ENCODE measurements at places on chromosomes 4 and X. TPM values are rescaled to one million over a fixed set of nuclear protein-coding genes. Genes with fewer than 3 reads are reported as not detected.
A peak's percentile ranks its signal among the peaks of the same experiment; 100 is the strongest.

DNA sequence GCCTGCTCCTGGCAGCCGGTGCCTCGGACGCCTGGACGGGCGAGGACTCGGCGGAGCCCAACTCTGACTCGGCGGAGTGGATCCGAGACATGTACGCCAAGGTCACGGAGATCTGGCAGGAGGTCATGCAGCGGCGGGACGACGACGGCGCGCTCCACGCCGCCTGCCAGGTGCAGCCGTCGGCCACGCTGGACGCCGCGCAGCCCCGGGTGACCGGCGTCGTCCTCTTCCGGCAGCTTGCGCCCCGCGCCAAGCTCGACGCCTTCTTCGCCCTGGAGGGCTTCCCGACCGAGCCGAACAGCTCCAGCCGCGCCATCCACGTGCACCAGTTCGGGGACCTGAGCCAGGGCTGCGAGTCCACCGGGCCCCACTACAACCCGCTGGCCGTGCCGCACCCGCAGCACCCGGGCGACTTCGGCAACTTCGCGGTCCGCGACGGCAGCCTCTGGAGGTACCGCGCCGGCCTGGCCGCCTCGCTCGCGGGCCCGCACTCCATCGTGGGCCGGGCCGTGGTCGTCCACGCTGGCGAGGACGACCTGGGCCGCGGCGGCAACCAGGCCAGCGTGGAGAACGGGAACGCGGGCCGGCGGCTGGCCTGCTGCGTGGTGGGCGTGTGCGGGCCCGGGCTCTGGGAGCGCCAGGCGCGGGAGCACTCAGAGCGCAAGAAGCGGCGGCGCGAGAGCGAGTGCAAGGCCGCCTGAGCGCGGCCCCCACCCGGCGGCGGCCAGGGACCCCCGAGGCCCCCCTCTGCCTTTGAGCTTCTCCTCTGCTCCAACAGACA lies 4.4 kb downstream of the SOD3 start:
- H3K4me1 ChIP-seq: peaks cover 26% of the 10 kb centered on the region
- H3K27ac ChIP-seq: no peak overlapping the region
- H3K4me3 ChIP-seq: no peak overlapping the region
- no peaks in the 10 kb centered on the region for H3K36me3 ChIP-seq

DNA sequence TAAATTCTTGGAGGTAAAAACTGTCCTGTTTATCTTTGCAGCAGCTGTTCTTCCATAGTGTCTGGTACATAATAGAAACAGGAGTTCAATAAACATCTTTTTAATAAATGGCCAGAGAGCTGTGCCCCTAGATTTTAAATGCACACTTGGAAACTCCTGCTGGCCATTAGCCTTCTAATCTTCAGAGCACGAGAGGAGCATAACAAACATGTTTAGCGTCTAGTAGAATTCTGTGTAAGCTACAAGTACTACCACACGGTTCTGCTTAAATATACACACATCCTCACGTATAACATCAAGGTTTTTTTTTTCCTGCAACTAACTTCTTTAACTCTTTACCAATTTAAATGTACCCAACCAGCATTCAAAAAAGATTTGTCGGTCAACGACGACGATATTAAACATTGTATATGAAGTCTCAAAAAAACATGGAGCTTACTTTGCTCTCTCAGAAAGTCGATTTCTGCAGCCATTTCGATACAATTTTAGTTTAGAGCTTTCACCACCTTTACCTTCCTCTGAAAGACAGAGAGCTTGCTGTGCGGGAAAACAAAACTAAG lies 628 bp downstream of the SCLT1 start:
- DNase-seq: no peak
- no peaks in the 10 kb centered on the region for H3K36me3 ChIP-seq
- peaks cover 28% of the 10 kb centered on the region for H3K4me1 ChIP-seq
- peak overlapping the region; percentile 63 for H3K4me3 ChIP-seq

GRCh38 chrX:84666086-84666485 lies 163.8 kb upstream of the HDX start:
- H3K27me3 ChIP-seq: no peaks in the 10 kb centered on the region
- DNase-seq: no peak
- no peak overlapping the region for H3K4me3 ChIP-seq
- H3K27ac ChIP-seq: no peak overlapping the region

DNA sequence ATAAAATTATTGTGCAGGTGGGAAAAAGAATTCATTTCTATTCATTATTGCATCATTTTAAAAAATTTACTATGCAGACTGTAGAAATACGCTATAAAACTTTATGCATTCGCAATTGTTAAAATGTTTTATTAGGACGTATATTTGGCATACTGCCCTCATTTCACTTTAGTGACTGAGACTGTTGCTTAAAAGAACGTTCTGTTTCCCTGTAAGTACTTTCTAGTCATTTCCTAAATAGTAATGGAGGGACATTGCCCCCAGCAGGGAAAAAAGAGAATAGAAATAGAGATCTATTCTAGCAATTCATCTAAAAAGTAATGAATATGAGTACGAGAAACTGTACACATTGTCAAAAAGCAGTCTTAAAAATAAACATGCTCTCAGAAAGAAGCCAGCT lies 1295.8 kb upstream of the TENM3 start:
- DNase-seq: no peak
- H3K4me1 ChIP-seq: no peaks in the 10 kb centered on the region
- H3K27me3 ChIP-seq: no peaks in the 10 kb centered on the region

DNA sequence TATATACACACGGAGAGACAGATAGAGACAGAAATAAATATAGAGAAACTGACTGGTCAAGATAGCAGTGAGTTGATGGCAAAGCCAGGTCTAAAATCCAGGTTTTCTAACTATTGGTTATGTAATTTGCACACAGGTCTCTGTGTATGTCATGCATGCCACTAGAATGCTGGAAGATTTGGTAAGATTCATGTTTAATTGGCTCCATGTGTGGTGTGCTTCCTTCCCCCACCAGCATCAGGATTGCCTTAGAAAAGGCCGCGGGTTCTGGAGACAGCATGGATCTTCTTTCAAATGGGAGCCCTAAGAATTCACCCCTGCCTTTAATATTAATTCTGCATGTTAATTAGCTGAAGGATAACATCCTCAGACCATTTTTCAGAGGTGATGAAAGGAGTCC lies 31.3 kb downstream of the HAND2 start:
- no peak overlapping the region for H3K4me3 ChIP-seq
- H3K27ac ChIP-seq: no peak overlapping the region
- H3K27me3 ChIP-seq: no peaks in the 10 kb centered on the region
- DNase-seq: no peak

- no peaks in the 10 kb centered on the region for H3K36me3 ChIP-seq
- H3K27me3 ChIP-seq: no peaks in the 10 kb centered on the region
- H3K27ac ChIP-seq: no peak overlapping the region
- H3K4me1 ChIP-seq: no peaks in the 10 kb centered on the region
- no peak for DNase-seq
- H3K4me3 ChIP-seq: no peak overlapping the region
These were observed 107.4 kb upstream of the ANK2 start for GRCh38 chr4:112942077-112942476.

DNA sequence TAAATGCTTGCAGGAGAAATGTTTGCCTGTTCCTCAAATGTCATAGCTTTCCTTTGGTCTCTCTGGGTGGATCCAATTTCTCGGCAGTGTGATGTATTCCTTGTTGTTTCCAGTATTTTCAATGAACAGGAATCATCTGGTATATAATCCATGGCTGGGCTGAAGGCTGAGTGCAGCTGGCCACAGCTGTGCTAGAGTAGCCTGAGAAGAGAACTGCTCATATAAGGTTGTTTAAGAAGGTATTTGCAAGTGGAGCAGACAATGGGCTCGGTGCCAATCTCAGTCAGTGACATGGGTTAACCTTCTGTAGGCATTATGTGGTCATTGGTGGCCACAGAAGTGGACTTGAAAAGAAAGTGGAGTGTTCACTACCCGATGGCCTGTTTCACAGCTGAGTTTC lies 390.3 kb downstream of the SPRY1 start:
- no peak for DNase-seq
- no peak overlapping the region for H3K4me3 ChIP-seq
- H3K27me3 ChIP-seq: no peaks in the 10 kb centered on the region
- H3K4me1 ChIP-seq: no peaks in the 10 kb centered on the region

DNA sequence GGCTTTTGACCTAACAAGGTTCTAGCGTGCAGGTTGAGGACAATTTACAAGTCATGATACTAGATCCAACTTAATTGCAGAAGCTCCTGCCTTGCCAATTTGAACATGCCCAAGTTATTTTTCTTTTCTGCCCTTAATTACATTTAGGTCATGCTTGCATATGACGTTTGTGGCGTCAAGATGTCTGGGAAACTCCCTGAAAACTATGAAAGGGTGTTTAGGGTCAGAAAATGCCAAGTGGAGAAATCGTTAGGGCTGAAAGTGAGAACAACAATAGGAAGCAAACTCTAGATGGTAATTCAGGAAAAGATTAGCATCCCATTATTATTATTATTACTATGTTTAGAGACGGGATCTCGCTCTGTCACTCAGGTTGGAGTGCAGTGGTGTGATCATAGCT lies 38.2 kb upstream of the PLAC8 start:
- H3K4me1 ChIP-seq: no peaks in the 10 kb centered on the region
- no peak overlapping the region for H3K27ac ChIP-seq
- H3K4me3 ChIP-seq: no peak overlapping the region
- H3K27me3 ChIP-seq: no peaks in the 10 kb centered on the region

GRCh38 chr4:38926896-38927295 lies 59.3 kb downstream of the FAM114A1 start:
- no peak overlapping the region for H3K27ac ChIP-seq
- DNase-seq: peak; percentile 27
- H3K4me1 ChIP-seq: no peaks in the 10 kb centered on the region
- H3K4me3 ChIP-seq: no peak overlapping the region

DNA sequence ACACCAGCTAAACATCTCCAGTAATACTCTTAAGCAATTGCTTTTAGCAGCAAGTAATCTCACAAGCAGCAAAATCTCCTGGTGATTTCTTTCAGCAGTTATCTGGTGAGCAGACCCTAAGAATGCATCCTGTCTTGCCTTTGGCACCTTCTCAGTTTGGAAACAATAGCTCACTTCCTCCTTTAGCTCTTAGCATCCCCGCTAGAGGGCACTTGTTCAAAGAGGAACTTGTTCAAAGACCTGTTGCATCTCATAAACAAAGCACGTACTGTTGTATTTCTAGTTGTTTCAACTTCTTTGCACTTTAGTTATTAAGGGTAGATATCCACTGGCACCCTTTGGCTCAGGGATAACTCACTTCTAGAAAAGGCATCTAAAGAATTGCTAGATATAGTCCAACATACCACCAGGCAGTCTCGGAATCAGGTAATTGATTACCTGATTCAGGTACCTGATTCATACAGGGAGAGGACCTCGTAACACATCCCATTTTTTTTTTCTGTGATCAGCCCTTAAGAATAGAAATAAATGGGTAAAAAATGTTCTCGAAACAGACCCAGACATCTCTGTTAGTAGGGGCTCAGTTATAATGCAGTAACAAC lies 81.9 kb upstream of the QRFPR start:
- no peaks in the 10 kb centered on the region for H3K4me1 ChIP-seq
- no peak overlapping the region for H3K4me3 ChIP-seq
- no peaks in the 10 kb centered on the region for H3K36me3 ChIP-seq
- H3K27me3 ChIP-seq: no peaks in the 10 kb centered on the region
- no peak overlapping the region for H3K27ac ChIP-seq
- no peak for DNase-seq

DNA sequence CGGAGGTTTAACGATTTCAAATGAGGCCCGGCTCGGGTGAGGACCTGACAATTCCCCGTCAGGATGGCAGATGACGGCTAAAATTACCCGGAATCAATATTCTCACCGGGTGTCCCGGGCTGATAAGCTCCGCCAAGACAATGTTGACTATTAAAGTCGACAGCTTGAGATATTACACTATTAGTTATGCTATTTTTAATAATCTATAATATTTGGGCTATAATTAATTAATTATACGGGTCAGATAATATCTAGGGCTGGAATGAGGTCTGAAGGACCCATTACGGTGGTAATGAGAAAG lies 9.4 kb upstream of the NKX1-1 start:
- no peak overlapping the region for H3K4me3 ChIP-seq
- H3K27me3 ChIP-seq: no peaks in the 10 kb centered on the region
- no peaks in the 10 kb centered on the region for H3K4me1 ChIP-seq
- H3K27ac ChIP-seq: no peak overlapping the region

DNA sequence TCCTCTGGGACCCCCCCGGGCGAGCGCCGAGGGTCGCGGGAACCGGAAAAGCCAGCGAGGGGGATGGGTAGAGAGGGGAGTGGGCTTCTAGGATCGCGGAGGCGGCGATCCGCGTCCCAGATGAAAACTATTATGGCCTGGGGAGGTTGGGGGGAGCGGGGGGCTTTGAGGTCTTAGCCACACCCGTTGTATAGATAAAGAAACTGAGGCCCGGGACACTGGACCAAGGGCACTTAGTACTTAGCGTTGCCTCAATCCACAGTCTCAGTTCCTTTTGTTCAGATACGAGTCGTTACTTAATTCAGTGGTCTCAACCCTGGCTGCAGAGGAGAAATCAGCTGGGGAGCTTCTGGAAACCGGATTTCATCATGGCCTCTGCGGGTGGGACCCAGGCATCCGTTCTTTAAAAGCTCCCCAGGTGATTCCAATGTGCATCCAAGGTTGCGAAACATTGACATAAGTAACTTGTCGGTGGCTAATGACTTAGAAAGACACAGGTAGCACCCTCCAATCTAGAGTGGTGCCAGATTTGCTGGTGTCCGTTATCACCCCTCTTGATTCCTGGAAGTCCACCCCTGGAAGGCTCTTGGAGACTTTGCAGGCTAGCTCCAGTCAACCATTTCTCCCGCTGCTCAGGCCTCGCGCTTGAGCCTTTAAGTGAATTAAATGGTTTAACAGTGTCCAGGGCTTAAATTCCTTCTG lies 90.7 kb downstream of the GEMIN8 start:
- H3K36me3 ChIP-seq: no peaks in the 10 kb centered on the region
- H3K27ac ChIP-seq: peak overlapping the region; percentile 11
- DNase-seq: no peak
- H3K4me1 ChIP-seq: no peaks in the 10 kb centered on the region
- H3K4me3 ChIP-seq: peak overlapping the region; percentile 44
- H3K27me3 ChIP-seq: peaks cover 6% of the 10 kb centered on the region

- H3K4me1 ChIP-seq: no peaks in the 10 kb centered on the region
- H3K27me3 ChIP-seq: no peaks in the 10 kb centered on the region
- no peaks in the 10 kb centered on the region for H3K36me3 ChIP-seq
These were observed 20.9 kb downstream of the KLB start for GRCh38 chr4:39427520-39428114.

DNA sequence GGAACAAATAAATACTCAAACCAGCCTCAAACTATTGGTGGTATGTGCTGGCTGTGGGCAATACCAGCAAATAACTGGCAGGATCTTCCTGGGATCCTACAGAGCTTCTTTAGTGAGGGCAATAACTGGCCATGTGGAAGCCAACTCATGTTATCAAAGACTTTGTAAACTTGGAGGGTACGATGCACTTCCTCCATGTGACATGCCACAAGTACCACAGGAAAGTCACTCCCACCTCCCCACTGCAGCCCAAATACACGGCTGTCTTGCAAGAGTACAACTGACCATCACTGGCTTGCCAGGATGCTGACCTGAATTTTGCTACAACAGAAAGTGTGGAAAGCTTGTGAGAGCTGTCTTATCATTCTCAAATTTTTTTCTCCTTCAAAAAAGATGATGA lies 93.3 kb upstream of the MAML3 start:
- no peaks in the 10 kb centered on the region for H3K27me3 ChIP-seq
- peaks cover 19% of the 10 kb centered on the region for H3K4me1 ChIP-seq
- H3K27ac ChIP-seq: no peak overlapping the region
- H3K36me3 ChIP-seq: no peaks in the 10 kb centered on the region
- H3K4me3 ChIP-seq: no peak overlapping the region

Gene C4orf50
- total RNA-seq: 0.09 TPM

Gene SPANXB1
- not detected for total RNA-seq

Gene TTC29
- total RNA-seq: 2.5 TPM

Gene CT45A2
- not detected for total RNA-seq

Gene C1QTNF7
- 13.3 TPM for total RNA-seq

Gene BEX5
- total RNA-seq: 2.1 TPM

Gene IRF2
- 44.1 TPM for total RNA-seq

Gene LRIT3
- 0.20 TPM for total RNA-seq

Data from upper lobe of left lung (tissue), 6 donors.